BE2C (cell line): ENCODE measurements at places on chromosomes 11 and 22.

DNA sequence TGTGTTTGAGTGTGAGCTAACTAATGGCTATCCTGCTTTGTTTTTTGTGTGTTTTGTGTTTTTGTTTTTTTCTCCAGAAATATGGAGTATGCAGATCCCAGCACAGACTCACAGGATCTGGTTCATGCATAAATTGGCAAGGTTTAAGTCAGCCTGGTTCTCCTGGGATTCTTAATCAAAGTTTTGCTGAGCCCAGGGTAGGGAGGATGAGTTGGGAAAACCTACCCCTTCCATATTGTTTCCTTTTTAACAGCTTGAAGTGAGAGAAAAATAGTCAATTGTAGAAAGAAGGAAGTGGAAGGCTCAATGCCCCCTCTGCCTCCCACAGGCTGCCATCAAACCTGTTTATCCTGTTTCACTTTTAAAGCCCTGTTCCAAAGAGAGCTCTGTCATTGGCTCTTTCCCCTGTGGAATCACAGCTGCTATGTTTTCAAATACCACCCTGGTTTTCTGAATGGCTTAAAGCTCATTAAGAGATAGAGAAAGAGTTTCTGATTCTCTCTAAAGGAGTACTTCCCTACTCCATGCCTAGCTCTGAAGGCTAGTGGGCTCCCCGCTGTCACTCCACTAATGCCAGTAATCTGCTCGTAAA is 23.4 kb upstream of the CADM1 start:
- no peak for DNase-seq

DNA sequence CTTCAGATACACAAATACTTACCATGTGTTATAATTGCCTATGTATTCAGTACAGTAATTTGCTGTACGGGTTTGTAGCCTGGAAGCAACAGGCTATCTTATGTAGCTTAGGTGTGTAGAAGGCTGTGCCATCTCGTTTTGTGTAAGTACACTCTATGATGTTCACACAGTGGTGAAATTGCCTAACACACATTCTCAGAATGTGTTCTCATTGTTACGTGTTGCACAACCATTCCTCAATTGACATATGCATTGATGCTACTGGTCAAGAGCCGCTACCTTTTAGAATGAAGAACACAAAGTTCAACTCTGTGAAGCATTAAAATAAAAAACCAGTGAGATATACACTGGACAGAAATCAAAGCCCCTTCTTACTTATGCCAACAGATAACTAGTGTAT is 26.7 kb downstream of the SVIP start:
- no peak for DNase-seq

DNA sequence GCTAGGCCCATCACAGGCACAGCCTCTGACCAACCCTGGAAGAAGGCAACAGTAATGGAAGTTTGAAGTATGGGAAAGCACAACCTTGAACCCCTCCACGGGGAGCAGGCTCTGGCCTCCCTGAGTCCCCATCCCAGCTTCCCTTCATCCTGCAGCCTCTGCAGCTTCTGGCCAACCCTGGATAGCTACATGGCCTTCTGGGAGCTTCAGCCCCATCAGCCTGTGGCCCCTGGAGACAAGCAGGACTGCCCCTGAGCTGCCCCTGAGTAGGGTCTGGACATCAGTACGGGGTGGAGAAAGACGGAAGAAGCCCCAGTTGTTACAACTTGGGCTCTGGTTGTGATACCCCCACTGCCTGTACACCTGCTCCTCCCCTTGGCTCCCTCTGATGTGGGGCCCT is 113.8 kb upstream of the CD82 start:
- no peak for DNase-seq

GRCh38 chr11:27672836-27673464 is 27.3 kb downstream of the BDNF start:
- DNase-seq, result no peak

DNA sequence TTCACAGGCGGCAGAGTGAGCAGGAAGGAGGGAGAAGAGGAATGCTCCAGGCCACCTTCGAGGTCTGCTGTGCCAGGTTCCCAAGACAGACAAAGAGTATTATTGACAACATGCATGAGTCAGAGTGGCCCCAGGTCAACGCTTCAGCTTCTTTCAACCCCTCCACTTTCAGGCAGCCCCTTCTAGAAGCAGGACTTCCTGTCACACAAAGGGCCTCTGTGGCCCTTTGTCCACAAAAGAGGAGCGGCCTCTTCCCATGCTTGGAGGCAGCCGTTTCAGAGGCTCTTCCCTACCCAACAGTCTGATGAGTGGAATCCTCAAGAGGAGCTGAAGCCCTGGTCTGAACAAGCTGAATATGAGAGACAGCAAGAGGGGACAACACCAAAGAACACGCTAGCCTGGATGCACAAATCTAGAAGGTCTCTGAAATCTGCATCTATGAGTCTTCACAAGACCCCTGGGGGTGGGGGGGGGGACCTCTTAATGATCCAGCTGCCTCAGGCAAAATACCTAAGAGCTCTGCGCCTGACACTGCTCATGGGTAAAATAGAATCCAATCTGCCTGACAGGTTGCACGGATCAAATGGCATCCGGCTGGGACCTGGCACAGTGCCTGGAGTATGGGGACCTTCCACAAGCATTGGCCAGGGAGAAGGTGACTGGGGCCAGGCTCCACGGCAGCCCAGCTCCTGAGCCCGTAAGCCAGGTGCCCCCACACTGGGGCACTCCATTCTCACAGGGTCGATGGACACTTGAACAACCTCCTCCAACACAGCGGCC is 67.5 kb downstream of the PACSIN2 start:
- DNase-seq, result peak; percentile 63

DNA sequence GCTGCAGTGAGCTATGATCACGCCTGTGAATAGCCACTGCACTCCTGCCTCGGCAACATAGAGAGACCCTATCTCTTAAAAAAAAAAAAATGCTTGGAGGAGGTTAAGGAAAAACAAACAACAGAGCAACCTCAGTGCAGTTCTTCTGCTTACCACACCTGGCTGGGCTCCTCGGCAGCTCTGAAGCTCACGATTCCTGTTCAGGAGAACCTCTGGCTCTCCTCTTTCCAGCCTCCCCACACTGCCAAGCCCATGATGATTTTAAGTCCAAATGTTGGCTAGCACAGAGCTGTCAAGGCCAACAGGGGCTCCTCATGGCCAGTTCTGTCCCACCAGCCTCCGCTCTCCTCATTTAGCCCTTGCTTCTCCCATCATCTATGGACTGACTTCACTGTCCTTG is 69.7 kb upstream of the ARFGAP3 start:
- no peak for DNase-seq

GRCh38 chr22:23888615-23889401 is 5.4 kb upstream of the MIF start:
- no peak for DNase-seq

GRCh38 chr11:23403210-23404185 is 543.2 kb upstream of the CCDC179 start:
- no peak for DNase-seq

GRCh38 chr11:111499483-111499882 is 12.7 kb downstream of the BTG4 start:
- no peak for DNase-seq

DNA sequence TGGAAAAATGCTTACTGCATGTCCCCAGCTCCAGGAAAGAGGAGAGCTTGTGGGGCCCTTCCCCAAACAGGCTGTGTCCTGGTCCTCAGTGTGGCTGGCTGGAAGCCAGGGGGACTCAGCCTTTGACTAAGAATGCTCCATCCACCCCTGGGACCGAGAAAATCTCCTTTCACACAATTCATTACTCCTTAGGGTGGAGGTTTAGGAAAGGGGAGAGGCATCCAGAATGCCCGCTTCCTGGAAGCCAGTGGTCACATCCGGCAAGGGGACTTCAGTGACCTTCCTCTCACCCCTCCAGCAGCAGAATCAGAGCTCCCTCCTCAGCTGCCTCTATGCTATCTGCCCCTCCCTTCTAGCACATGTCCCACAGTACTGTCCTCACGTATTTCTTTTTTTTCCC is 21.9 kb downstream of the ATG16L2 start:
- DNase-seq, result no peak

- DNase-seq, result no peak
These were observed 121.2 kb downstream of the PDE3B start for GRCh38 chr11:14764579-14765527.

DNA sequence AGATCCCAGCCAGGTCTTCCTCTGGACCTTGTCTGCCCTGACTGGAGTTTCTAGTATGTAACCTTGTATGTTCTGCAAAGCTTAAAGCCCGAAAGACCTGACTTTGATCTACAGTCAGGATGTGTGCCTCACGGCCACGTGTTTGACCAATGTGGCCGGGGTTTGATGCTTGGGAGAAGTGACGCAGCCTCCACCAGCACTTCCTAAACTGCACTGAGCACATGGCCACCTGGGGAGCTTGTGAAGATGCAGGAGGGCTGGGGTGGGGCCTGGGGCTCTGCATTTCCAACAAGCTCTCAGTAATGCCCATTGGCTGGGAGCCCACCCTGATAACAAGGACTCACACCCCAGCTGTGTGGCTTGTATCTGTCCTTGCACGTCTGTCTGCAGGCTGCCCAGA is 53.2 kb downstream of the NAT10 start:
- DNase-seq, result no peak

- no peak for DNase-seq
These were observed 149.8 kb downstream of the TTC17 start for GRCh38 chr11:43508511-43508918.

DNA sequence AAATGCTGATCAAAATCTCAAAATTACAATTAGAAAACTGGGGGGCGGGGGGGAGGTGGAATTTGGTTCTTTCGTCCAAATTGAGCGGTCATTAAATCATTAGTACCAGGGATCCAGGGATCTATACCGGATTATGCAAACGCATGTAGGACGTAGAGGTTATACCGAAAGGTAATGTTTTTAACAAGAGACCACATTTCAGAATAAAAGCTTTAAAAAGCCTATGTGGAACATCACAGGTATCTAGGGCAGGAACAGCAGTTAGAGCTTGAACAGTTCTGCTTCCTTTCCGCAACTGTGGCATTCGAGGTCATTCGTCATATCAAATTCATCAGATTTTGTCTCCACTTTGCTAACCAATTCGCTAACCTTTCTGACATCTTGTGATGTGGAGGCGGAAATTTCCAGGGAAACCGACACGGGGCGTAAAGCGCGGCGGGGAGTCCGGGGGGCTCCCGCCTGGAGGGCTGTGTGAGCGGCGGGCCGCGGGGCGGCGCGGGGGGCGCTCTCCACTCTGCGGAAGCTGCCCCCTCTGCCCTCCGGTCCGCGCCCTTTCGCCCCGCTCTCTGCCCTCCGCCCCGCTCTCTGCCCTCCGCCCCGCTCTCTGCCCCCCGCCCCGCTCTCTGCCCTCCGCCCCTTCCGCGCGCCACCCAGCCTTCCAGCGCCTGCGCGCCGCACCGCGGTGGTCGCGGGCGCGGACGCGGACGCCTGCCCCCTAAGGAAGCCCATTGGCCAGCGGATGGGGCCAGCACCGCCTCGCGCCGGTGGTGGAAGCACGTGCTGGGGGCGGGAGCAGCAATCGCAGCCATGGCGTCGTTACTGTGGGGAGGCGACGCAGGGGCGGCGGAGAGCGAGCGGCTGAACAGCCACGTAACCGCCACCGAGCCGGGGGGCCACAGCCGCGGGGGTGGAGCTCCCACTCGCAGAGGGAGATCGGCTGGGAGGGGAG is at the start of gene DDX25:
Gene DDX25 (plus strand): TSS at position 798 of the 949 bp plus-strand sequence. CDS start 10 bp downstream, at position 808.
- peak; percentile 79 for DNase-seq

DNA sequence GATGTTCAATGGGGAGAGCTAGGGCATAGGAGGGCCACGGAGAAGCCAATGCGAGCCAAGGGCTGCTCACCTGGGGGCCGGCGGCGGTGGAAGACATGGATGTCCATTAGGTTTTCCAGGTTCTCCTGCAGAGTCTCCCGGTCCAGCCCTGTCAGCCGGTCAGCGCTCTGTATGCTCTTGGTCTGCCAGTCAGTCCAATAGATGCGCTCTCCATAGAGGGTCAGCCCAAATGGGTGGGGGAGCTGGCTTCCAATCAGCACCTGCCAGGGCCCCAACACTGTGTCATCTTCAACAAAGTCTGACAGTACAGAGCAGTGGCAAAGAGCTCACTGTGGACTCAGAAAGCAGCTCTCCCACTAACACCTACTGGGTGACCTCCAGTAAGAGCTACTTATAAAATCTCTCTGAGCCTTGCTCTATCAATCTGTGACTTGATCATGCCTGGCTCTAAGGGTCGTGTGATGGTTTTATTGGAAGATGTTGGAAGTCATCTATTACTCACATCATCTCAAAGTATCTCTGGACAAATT is 33.0 kb upstream of the CKAP5 start:
- DNase-seq, result no peak

DNA sequence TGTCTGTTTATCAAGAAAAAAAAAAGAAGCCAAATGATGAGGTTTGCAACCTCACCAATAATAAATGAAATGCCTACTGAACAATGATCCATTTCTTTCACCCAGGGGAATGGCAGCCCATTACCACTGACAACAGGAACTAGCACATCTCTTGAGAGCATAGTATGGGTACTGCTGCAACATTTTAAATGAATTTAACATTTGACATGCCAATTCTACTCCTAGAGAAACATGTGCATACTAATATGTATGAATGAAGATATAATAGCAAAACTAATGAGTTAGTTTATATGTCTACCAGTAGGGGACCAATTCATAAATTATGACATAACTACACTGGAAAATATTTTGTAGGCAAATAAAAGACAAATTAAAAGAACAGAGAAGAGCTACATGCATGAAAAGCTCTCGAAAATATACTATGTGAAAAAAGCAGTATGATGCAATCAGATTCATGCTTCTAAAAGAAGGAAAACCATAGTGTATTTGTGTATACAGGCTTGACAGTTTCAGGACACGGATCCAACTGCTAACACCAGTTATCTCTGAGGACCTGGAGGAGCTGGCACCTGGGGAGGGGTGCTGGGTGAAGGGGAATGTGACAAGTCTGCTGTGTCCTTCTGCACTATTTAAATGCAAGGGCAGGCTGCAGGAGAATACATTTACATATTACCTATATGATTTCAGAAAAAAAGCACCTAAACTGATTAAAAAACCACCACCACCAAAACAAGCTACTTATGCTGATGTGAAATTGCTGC is 6.9 kb downstream of the SMCO4 start:
- DNase-seq, result no peak

DNA sequence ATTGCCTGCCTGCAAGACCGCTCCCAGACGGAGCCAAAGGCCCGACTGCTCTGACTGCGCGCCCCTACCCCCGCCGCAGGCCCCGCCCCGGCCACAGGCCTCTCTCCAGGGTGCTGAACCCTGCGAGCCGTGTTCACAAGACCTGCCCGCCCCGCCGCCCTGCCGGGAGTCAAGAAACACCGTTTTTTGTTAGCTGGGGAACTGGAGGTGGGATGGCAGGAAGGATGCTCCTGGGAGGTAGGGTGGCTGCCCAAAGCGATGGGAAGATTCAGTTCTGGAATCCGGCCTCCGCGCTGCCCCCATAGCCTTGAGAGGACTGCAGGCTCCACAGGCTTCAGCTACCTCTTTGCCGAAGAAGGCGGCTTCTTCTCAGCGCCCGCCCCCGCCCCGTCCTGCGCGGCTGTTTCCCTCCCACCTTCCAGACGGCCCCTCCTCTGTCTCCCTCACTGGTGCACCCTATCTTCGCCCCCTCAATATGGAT is 2.7 kb upstream of the PDE2A start:
- DNase-seq, result peak; percentile 47

GRCh38 chr11:92888696-92889095 is 80.8 kb upstream of the MTNR1B start:
- DNase-seq, result no peak
